CD8-positive, alpha-beta T cell (primary cell): ENCODE measurements at places on chromosomes 4 and X. TPM values are rescaled to one million over a fixed set of nuclear protein-coding genes. Genes with fewer than 3 reads are reported as not detected.

Gene NMU
- total RNA-seq: not detected

Gene GPC3
- total RNA-seq: not detected

GRCh38 chrX:9355739-9356138, 109.1 kb upstream of the TBL1X start:
- no peak for DNase-seq

- DNase-seq: no peak
These were observed 229.6 kb downstream of the PRDM5 start for GRCh38 chr4:120692964-120693363.

GRCh38 chr4:148827781-148828180, 385.6 kb upstream of the NR3C2 start:
- DNase-seq: no peak
